ENCODE measurements at places on chromosomes 4 and X.

GRCh38 chr4:48558819-48559218, 68.8 kb downstream of the ZAR1 start:
- DNase-seq, result no peak

DNA sequence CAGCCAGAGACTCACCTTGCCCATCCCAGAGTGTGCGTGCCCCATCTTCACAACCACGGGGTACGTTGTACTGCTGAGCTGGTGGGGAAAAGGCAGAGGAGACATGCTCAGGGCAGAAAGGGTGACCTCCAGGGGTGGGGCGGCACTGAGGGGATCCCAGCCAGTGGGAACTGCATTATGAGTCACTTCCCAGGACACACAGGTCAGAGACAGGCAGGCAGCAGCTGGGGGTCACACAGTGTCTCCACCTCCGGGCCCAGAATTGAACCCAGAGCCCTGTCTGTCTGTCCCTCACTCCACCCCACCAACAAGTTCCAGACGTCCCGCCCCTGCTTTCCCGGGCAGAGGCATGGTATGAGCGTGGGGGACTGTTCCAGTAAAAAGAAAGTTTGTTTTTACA, 4.8 kb upstream of the TIMP1 start:
- no peak for DNase-seq

DNA sequence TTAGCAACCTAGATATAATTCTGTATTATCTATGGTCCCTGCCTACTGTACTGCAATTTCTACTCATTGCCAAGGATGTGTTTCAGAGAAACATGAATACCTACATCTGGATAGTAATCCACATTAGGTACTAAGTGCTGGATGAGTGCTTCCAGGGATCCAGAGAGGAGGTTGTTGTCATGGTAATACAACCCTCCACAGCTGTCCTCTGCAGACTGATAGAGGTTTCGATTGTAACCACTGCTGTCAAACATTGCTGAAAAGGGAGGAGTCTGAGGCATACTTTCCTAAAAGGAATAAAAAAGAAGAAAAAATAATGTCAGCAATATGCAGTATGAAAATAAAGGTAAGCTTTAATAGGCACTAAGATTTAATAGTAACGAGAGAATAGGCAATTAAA, 12.5 kb downstream of the RASGEF1B start:
- no peak for DNase-seq

- no peak for DNase-seq
Observed at GRCh38 chrX:56788717-56789122, 59.7 kb downstream of the NBDY start.

GRCh38 chr4:13524504-13525243, 19.6 kb downstream of the NKX3-2 start:
- DNase-seq, result peak; percentile 13

All from AG10803 (cell line).